ENCODE measurements at places on chromosomes 1 and 21.

DNA sequence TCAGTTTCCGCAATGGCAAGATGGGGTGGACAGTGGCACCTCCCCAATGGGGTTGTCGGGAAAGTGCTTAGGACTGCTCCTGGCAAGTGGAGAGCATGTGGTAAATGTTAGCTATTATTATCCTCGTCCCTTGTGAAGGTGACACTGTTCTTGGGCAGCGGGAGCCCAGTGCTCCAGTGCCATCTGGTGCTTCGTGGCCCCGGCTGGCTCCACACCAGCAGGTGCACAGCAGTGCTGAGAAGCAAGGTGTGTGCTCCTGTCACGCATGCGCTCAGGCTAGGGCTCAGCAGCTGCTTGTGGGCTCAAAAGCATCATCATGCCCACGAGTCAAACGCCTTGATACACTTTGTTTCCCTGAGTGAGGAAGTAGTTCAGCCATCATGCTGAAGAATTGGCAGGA is 24.9 kb upstream of the KCNC4 start:
- DNase-seq = no peak

DNA sequence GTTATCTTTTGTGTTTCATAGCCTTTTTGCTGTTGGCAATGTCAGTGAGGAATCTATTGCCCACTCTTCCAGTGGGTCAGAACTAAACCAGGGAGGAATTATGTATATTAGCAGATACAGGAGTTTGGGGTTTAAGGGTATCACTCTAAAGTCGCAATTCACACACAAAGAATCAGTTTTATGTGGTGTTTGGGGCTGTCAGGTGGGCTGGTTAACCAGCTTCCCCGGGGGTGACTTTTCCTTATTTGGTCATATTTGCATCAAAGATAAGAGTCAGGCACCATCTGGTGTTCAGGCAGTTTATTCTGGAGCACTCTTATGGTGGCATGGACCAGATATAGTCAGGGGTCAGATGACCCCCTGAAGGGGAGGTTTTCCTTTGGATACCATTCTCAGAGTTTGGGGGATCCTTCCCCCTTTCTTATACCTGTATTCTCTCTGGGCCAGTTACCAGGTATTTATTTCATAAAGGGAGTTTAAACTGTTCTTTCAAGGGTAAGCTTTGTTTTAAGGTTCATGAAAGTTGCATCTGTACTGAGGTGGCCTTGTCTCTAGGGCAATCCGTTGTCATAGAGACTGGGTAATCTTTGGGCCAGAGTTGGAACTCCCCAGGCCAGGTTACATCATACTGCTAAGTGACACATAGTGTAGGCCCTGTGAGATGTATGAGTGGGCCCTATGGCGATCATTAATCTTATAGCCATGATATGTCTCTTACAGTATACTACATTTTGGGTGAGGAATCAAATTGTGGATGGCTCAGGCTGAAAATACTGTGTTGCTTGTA is 148.2 kb downstream of the RWDD3 start:
- DNase-seq = no peak

- DNase-seq = no peak
Measured at GRCh38 chr1:173408886-173409285, 68.2 kb upstream of the PRDX6 start.

- no peak for DNase-seq
Measured at GRCh38 chr1:206551986-206552326, 44.6 kb downstream of the RASSF5 start.

DNA sequence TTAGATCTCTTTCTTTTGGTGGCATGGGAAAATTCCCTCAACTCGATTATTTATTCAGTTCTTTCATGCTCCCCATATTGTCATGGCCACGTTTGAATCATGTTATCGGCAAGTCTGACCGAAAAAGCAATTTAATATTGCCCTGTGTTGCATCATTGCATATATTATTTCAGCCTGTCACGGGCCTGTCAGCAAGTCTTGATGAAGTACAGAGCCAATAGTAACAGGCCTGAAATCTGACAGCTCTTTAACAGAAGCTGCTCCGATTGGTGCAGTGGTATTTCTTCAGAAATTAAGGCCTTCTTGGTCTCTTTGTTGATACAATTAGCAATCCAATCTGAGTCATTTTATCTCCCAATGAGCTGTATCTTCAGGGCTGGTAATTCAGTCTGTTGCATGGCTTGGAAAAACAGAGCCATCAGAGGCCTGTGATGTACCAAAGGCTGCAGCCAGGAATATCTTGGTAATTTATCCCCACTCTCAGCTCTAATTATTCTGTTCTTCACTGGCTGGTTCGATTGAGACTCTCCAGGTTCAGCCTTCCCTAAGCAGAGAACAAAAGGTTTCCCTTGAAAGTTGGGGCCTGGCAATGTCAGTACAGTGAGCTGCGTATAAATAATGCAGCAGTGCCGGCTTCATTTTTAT is 149.5 kb downstream of the FGGY start:
- no peak for DNase-seq

DNA sequence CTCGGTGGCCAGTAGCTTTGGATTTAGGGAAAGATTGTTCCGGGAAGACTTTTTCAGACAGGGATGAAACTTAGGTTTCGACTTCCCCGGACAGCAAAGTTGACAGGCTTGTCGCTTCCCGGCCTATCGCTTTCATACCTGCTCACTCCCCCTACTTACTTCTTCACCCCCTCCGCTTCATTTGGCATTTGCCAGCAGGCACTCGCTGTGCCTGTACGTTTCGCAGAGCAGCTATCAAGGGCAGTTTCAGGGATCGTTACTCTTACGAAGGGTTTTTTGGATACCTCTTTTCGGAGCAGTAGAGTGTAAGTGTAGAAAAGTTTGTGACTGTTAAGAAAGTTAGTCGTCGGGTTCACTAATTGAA is 393 bp downstream of the BLZF1 start:
- peak; percentile 65 for DNase-seq

GRCh38 chr1:87236585-87236984 is 92.1 kb upstream of the LMO4 start:
- DNase-seq = no peak

GRCh38 chr1:50974618-50974935 is 4.5 kb downstream of the CDKN2C start:
- DNase-seq = no peak

DNA sequence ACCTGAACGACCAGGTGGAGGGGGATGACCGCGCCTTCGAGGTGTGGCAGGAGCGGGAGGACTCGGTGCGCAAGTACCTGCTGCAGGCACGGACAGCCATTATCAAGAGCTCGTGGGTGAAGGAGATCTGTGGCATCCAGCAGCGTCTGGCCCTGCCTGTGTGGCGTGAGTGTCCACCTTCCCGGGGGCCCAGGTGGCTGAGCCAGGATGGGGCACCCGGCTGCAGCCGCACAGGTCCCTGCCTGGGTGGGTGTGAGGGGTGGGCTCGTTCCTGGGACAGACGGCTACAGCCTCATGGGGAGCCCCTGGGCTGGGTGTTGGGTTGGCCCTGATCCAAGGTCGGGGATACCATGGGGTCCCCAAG is 65.2 kb downstream of the TRIM11 start:
- no peak for DNase-seq

- DNase-seq = no peak
Measured at GRCh38 chr1:207510444-207510843, 14.5 kb downstream of the CR1 start.

- DNase-seq = no peak
Measured at GRCh38 chr1:17339521-17339920, 31.5 kb downstream of the PADI4 start.

GRCh38 chr1:207820568-207821463 is 69.0 kb downstream of the CD46 start:
- DNase-seq = no peak

GRCh38 chr1:59057211-59057694 is 239.6 kb upstream of the FGGY start:
- DNase-seq = peak; percentile 82

GRCh38 chr21:42844411-42845113 is 34.8 kb downstream of the WDR4 start:
- peak; percentile 38 for DNase-seq

GRCh38 chr1:14215151-14215550 is 383.3 kb upstream of the KAZN start:
- no peak for DNase-seq

DNA sequence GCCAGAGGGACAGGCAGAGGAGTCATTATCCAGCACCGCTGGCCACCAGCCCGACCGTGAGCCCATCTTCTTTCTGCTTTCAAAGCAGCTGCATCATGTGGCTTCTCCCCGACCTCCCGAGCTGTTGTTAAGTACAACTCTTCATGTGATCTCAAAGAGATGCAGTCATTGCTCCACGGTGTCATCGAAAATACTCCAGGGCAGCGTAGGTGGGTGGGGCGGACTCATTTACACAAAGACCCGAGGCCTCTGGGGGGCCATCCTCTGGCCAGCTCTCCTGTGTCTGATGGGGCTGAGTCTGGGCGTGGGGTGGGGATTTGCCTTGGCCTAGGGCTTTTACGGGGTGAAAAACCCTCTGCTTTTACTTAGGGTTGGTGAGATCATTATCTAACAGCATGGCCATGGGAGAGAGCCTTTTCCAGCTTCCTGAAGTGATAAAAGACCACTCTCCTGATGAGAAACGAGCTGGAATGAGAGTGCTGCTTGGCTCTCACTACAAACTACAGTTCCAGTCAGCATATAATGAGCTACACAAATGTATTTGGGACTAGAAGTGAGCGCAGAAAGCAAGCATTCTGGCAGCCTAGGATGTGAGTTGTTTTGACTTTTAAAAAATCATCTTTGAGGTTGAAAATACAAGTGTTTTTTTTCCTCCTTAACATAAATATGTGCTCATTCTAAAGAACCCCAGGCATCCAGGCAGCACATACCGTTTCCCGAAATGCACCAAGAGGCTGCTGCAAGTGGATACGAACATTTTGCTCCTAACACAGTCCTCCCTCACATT is 165.0 kb downstream of the RHOU start:
- peak; percentile 84 for DNase-seq

- no peak for DNase-seq
Measured at GRCh38 chr1:218171302-218171893, 113.7 kb upstream of the RRP15 start.

DNA sequence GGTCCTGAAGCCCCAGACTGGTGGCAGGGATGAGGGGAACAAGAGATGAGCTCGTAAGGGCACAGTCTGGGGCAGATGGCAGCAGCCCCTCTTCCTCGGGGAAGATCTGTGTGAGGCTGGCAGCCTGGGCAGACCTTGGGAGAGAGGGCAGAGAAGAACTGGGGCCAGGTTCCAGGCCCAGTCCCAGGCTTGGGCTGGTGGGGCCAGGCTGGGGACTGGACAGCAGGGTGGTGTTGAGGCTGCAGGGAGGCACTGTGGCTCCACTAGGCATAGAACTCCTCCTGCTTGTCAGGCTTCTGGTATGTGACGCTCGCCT is 35.7 kb downstream of the SDC3 start:
- no peak for DNase-seq

DNA sequence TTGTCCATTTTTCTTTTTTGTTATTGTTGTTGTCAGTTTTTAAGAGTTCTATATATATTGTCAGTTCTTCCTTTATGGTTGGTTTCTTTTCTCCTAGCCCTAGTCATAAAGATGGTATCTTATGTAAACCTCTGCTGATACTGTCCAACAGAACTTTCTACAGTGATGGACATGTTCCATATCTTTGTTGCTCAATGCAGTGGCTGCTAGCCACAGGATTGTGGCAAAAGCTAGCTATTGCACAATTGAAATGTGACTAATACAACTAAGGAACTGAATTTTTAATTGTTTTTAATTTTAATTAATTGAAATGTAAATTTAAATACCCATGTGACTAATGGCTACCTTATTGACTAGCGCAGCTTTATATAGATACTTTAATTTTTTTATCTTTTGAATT is 411.8 kb upstream of the PTBP2 start:
- no peak for DNase-seq

DNA sequence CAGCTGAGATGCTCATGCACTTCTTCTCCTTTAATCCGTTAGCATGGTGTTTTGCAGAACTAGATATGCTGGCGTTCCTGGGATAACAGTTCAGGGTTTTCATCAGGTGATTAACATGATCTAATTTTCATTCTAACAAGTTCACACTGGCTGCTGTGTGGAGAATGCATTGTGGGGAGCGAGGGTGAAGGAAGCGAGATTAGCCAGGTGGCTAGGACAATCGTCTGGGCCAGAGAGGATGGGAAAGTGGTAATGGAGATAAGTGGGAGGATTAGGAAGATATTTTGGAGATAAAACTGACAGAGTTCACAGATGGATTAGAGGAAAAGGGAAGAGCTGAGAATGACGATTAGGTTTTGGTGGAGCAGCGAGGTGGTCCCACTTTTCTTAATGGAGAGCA is 138.1 kb upstream of the MAGI3 start:
- no peak for DNase-seq

DNA sequence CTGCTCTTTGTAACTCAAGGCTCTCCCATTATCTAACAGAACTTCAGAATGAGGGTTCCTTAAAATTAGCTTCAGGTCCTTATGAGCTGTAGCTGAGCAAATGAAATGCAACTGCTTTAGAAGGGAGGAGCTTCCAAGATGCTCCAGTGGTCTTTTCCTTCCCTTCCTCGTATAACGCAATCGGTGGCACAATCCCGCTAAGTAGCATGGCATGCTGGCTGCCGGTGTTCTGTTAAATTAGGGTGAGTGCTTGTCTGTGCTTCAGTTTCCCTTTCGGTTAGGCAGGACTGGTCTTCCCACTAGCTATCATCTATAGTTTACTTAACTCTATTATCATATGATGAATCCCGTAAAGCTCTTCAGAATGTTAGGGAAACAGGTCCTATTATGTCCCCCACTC is 917 bp downstream of the KIAA0040 start:
- DNase-seq = no peak

DNA sequence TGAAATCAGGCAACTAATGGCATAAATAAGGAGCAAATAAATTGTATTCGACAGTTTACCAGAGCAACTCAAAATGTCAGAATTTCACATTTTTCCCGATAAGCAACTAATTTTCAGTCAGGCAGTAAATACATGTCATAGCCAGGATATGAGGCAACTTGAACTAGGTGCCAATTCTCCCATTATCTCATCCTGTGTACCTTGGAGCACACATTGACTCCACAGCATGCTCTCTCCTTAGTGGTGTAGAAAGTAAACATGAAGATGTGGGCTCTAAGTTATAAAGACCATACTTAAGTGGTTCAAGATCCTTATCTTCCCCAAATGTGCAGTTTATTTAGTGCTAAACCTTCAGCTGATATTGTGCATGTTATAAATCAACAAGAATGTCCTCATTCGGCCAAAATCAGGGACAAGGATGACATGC is 197.8 kb downstream of the VAV3 start:
- DNase-seq = no peak

DNA sequence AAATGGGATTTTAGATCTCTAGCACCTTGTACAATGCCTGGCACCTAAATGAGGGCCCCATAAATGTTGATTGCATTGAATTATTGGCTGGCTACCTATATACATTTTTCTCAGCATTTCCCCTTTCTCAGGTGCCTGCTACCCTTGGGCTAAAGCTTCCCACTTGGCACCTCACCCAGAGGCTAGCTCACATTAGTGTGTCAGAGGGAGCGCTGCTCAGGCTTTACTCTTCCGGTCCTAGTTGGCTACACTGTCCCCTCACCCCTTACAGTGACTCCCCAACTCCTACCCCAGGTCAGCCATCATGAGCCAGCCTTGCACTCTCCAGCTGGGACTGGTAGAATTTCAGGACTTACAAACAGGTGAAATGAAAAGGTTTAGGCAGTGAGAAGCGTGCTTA is 9.5 kb downstream of the TRAF5 start:
- no peak for DNase-seq

GRCh38 chr1:7011826-7012225 is 226.6 kb downstream of the CAMTA1 start:
- no peak for DNase-seq
